ENCODE measurements at places on chromosomes 7 and 10.

DNA sequence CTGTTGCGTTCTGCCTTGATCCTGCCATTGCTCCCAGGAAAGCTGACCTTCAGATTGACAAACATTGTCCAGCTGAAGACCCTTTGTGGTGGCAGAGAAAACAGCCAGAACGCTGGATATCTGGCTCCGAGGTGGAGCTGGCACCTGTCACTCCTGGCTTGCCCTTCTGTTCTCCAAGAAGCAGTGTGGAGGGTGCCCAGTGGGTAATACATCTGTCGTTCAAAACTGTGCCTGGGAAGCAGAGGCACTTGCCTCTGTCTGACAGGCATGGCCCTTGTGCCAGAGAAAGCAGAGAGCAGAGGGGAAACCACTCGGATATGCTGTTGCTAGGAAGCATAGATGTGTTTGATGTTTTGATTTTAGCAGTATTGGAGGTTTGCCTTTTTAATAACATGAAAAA is 231.4 kb downstream of the BMPER start:
- DNase-seq: no peak

DNA sequence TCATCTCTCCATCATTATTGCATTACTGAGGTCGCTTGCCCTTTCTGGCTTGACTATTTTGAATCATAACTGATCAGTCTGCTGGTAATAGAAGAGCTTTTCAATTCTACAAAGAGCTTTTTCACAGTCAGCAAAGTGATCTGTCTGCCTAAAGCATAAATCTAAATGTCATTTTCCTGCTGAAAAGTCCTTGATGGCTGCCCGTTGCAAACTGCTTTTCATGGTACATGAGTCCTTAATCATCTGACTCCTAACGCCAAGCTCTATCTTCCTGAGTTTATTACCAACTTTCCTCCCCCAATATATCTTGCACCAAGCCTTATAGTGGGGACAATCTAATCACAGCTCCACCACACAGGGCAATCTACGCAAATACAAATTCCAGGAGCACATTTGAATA is 39.8 kb downstream of the THSD7A start:
- no peak for DNase-seq

GRCh38 chr7:84372712-84373111 is 178.1 kb upstream of the SEMA3A start:
- DNase-seq: no peak

DNA sequence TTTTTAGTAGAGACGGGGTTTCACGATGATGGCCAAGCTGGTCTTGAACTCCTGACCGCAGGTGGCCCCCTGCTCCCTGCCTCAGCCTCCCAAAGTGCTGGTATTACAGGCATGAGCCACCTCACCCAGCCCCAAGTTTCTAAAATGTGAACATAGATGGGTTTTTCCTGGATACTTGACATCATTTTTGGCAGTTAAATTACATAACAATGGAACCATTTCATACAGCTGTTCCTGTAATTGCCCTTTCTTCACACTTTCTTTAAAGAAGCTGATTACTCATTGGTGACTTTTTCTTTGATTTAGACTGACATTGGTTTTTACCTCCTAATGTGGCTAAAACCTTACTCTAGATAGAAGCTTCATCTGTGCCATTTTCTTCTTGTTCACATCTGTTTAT is 5.9 kb downstream of the ZKSCAN1 start:
- DNase-seq: no peak

GRCh38 chr10:58281092-58281752 is 12.3 kb downstream of the CISD1 start:
- no peak for DNase-seq

- DNase-seq: no peak
These were observed 53.2 kb upstream of the MACC1 start for GRCh38 chr7:20270371-20270770.

GRCh38 chr7:40608321-40609075 is 473.7 kb downstream of the SUGCT start:
- DNase-seq: no peak

DNA sequence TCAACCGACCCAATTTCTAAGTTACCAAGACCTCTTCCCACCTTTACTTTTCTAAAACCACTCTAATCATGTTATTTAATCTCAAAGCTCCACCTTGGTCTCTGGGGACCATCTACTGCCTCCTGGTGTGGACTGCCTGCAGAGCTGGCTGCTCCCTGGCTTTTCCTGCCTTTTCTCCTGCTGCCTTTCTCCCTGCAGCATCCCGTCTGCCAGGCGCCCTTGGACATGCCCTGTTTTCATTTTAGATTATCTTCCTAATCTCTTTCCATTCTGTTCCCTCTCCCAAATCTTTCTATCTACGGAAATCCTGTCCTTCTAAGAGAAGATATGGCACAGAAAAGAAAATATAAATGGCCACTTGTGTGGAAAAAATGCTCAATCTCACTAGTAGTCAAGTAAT is 23.1 kb downstream of the TCAF1 start:
- DNase-seq: no peak

DNA sequence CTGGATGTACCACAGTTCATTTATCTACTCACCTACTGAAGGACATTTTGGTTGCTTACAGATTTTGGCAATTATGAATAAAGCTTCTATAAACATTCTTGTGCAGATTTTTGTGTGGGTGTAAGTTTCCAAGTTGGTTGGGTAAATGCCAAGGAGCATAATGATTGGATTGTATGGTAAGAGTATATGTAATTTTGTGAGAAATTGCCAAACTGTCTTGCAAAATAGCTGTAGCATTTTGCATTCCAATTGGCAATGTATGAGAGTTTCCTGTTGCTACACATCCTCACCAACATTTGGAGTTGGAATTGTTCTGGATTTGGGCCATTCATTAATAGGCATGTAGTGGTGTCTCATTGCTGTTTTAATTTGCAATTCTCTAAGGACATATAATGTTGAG is 33.9 kb upstream of the HYAL4 start:
- DNase-seq: no peak

GRCh38 chr7:150410131-150410530 is 31.0 kb downstream of the ZNF775 start:
- DNase-seq: no peak

- DNase-seq: no peak
These were observed 16.9 kb downstream of the ZNF92 start for GRCh38 chr7:65390588-65390987.

- no peak for DNase-seq
These were observed 494.3 kb downstream of the GALNT17 start for GRCh38 chr7:71626206-71626605.

DNA sequence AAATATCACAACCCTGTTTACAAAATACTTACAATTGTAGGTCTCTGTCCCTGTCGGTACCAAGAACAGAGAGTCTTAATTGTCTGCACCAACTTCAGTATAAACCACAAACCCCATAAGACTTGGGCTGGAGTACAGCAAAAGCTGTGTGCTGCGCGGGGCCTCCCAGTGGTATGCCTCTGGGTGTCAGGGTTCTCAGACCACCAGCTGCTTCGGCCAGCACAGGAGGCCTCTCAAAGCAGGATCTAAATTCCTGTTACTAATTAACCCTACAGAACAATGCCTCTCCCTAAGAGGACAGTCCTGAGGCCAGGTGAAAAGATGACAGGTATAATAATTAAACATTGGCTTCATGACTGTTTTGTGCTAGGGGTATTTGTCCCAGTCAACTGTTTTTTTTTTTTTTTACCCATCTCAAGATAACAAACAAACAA is 957 bp upstream of the SVIL start:
- no peak for DNase-seq

- DNase-seq: no peak
These were observed 279.1 kb downstream of the PHF14 start for GRCh38 chr7:11252705-11253272.

- DNase-seq: no peak
These were observed 857.3 kb upstream of the ZWINT start for GRCh38 chr10:57218382-57218781.

DNA sequence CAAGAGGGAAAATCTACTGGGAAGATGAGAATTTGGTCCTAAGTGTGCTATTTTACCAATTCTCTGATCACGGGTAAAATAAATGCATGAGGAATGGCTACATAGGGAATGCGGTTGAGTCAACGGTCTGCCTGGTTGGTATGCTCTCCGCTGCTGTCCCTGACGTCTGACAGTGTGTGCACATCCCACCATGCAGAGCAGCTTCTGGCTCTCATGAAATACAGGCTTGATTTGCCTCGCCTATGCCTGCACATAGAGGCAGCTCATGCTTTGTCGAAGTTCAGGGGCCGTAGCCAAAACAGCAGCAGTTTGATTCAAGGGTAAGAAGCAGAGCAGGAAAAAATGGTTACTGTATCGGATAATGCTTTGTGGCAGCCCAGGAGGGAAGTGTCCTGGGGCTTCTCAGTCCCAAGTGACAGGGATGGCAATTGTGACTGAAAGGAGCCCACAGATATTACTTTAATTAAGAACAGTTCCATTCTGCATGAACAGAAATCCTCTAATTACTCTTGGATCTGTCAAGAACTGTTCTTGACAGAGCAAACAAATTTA is 268.4 kb upstream of the SLC26A5 start:
- no peak for DNase-seq

- DNase-seq: no peak
These were observed 1.6 kb downstream of the KNDC1 start for GRCh38 chr10:133161486-133162109.

DNA sequence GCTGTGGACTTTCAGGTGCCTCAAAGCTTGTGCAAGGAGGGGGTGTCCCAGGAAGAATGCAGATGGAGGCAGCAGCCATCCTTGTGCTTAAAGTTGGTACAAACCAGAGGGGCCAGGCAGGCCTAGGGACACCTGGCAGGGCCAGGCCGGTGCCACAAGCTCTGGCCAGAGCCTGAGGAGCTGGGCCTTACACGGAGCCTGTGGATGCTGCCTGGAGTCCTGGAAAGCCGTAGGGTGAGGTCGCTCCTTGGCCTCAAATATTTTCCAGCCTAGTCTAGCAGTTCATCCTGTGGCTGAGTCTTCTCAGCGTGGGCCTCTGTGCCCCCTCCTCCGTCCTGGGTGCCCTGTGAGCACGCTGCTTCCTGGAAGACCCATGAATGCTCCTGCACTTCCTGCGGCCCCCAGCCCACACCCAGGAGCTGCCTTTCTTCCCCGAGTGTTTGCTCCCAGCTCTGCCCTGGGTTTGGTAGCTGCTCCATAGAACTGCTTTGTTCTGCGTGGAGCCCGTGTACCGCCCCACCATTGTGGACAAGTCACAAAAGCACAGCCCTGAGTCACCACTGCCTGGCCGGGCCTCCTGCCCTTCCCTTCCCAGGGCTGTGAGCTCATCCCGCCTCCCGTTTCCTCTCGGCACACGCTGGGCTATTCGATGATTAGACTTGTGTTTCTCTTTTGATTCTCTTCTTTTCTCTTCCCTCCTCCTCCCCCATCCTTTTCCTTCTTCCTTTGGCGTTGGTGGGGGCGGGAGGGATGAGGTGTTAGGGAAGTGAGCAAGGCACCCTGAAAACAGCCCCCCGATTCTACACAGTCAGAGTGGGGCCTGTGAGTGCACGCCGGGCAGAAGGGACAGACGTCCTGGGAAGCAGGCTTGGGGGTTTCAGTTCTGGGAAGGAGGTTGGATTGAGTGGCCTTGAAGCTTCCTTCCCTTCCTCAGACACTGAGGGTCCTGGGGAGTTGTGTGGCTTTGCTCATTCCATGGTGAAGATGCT is 73.2 kb upstream of the SHH start:
- no peak for DNase-seq

GRCh38 chr10:58776568-58777318 is 264.1 kb downstream of the BICC1 start:
- no peak for DNase-seq

GRCh38 chr7:157786375-157787274 is 449.8 kb downstream of the DNAJB6 start:
- no peak for DNase-seq

DNA sequence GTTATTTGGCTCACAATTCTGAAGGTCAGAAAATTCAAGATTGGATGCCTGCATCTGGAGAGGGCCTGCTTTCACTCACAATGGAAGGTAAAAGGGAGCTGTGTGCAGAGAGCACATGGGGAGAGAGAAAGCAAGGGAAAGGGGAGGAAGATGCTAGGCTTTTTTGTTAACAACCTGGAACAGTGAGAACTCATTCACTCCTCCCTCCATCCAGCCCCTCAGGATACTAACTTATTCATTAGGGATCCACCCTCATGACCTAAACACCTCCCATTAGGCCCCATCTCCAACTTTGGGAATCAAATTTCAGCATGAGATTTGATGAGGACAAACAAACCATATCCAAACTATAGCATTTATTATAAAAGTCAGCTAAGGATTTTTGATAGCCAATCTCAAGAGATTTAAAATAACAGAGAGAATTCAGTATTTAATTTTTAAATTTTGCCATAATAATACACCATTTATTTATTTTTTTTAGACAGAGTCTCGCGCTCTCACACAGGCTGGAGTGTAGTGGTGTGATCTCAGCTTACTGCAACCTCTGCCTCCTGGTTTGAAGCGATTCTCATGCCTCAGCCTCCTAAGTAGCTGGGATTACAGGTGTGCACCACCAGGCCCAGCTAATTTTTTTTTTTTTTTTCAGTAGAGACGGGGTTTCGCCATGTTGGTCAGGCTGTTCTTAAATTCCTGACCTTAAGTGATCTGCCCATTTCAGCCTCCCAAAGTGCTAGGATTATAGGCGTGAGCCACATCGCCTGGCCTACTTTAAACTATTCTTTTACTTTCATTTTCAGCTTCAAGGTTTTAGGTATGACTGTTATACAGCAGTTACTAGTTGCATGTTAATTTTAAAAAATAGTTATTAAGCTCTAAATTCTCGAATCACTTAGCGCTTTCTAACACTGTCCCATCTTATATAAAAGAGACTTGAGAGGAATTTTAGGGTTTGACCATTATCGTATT is 20.3 kb upstream of the ETV1 start:
- no peak for DNase-seq

- DNase-seq: no peak
These were observed 1092.8 kb downstream of the KCNMA1 start for GRCh38 chr10:76544789-76545188.

- no peak for DNase-seq
These were observed 8.4 kb downstream of the ANXA11 start for GRCh38 chr10:80196950-80197315.

DNA sequence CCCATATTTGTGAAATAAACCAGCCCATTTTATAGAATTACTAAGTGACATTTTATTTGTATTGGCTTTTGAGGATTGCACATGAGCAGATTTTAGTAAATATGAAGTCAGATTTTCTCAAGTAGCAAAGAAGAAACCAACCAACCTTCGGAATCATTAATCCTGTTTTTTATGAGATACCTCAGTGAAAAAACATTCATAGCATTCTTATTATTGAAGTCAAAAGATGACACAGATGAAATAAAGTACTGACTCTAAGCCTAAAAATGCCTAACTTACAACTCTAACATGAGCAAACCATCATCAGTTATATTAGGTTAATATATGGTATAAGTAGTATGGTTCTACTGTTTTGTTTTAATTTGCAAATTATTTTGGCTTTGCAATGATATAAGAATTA is 59.9 kb upstream of the AGBL3 start:
- DNase-seq: no peak

- DNase-seq: no peak
These were observed 7.5 kb downstream of the CPA1 start for GRCh38 chr7:130387628-130388403.

GRCh38 chr10:57925045-57925444 is 342.6 kb downstream of the IPMK start:
- no peak for DNase-seq

DNA sequence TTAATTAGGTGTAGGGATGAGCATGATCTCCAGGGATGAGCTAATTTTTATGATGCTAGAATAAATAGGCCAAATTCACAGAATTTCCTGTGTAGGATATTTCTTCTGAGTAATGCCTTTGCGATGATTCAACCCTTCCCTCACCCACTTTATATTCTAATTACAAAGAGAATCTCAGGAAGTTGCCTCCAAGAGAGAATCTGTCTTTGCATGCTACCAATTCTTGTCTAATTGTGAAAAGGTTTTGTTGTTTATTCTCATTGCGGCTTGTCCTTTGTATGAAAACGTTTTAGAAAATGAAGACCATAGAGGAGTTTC is 6.3 kb downstream of the C7orf57 start:
- no peak for DNase-seq

Measured in hypothalamus (tissue), 51 donors.